ENCODE measurements at places on chromosomes 16 and 17.

DNA sequence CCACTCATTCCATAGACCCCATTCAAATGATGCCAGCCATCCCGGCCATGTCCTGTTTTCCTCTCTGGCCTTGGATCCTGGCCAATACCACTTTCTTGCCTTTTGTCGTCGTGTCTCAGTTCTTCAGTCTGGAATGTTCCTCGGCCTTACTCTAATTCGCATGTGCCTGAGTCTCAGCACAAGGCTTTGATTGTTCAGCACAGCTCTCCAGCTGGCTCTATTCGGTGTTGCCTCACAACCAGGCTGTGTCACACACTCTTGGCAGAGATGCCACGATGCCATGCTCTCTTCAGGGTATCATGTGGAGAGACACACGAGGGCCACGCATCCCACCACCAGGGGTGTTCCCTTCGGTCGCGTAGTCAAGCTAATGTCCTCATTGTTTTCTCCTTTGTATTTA is 1.8 kb upstream of the VPS4A start:
- DNase-seq, result no peak

GRCh38 chr17:48970224-48970623 is 1.8 kb upstream of the GIP start:
- DNase-seq, result peak; percentile 10

DNA sequence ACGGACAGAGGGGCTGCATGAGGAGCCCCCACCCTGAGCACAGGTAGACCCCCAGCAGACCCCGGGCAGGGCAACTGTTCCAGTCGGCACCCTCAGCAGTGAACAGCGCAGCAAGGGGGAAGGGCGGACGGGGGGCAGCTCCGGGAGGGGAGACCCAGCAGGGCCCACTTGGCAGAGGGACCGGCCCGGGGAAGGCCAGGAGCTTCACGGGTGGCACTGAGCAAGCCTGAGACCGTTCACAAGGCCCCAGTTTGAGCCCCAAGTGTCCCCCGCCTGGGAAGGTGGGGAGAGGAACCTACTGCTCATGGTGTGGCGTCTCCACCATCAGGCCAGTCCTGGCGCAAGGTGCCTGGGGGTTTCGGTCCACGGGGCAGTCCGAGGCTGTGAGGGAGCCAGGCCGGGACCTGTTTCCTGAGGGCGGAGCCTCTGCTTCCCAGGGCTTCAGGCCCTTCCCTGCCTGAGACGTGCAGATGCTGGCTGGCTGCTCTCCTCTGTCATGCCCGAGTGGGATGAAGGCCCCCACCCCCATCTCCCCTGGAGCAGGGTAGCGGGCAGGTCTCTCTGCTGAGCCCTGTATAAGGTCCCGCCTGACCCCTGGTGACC is 54.4 kb upstream of the GNG13 start:
- DNase-seq, result no peak

DNA sequence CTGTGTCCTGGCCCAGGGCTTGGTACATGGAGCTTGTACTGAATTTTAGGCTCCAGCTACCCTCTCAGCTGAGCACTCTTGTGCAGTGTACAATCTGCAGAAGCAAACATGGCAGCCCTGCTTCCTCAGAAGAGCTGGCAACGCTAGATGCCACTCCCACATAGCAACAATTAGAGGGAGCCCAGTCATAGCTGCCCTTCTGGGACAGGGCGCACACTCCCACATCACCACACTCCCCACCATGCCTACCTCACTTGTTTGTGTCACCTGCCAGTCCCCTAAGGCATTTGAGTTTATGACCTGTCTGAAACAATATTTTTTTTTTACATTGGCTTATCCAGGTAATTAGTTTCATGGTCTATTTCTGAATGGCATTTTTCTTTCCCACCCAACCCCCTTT is 72.3 kb downstream of the C17orf67 start:
- no peak for DNase-seq

- DNase-seq, result no peak
These were observed 1151.9 kb upstream of the GOT2 start for GRCh38 chr16:59886021-59886420.

DNA sequence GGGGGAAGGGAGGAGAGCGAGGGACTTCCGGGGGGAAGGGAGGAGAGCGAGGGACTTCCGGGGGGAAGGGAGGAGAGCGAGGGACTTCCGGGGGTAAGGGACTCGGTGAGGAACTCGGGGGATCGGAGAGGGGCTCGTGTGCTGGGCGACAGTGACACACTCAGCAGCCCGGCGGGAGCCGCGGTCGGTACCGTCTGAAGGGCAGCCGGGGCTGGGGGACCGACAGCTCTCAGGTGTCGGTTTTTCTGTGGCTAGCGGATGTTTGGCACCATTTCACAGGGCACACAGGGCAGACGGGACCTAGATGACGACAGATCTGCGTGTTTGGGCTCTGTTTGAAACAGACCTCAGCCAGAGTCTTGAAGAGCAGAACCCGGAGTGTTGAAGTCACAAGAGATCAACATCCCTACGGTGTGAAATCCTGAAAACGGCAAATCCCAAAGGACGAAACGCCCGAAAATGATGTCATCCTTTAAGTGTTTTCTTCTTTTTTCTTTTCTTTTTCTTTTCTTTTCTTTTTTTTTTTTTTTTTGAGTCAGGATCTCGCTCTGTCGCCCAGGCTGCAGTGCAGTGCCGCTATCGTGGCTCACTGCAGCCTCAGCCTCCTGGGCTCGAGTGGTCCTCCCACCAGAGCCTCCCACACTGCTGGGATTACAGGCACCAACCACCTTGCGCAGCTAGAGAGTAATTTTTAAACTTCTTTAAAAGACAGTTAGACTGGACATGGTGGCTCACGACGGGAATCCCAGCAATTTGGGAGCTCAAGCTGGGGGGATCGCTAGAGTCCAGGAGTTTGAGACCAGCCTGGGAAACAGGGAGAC is 23.9 kb downstream of the ZNF778 start:
- peak; percentile 86 for DNase-seq

DNA sequence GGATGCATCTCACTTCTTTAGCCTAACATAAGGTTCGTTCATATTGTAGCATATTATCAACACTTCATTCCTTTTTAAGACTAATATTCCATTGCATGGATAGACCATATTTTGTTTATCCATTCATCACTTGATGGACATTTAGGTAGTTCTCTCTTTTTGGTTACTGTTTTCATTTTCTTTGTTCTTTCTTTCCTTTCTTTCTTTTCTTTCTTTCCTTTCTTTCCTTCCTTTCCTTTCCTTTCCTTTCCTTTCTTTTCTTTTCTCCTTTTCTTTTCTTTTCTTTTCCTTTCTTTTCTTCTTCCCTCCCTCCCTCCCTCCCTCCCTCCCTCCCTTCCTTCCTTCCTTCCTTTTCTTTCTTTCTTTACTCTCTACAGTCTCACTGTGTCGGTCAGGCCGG is 24.2 kb downstream of the PLCG2 start:
- no peak for DNase-seq

GRCh38 chr16:27841061-27841801 is 222.3 kb downstream of the GSG1L start:
- no peak for DNase-seq

DNA sequence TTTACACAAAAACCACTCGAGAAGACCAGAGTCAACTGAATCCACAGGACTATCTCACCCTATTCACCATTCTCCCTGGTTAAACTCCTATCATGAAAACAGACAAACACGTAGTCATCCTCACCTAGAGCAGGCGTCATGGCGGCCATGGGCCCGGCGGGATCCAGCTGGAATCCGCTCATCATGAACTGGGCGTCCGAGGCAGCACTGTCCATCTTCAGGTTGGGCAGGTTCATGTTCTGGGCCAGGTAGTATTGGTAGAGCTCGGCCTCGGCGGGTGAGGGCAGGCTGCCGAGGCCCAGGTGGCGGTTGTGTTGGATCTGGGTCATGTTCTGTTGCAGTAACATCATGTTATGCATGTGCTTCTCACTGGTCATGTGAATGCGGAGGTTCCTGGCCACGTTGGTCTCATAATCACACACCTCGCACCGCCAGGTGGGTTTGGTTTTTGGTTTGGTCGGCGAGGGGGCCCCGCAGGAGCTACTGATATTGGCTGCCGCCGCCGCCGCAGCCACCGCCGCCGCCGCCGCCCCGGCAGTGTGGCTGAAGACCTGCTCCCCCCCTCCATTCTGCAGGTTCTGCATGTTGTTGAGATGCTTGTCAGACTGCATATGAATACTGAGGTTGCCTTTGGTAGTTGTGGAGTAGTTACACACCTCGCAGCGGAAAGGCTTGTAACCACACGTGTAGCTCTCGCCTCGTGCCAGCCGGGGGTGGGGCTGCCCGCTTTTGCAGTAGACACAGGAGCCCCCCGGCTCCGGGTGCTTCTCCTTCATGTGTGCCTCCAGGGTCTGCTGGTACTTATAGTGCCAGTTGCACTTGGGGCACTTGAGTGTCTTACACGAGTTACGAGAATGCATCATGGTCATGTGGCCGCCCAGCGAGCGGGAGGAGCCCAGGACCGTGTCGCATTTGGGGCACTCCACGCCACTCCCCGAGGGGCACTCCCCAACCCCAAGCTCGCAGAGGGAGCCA is 90.3 kb downstream of the ZFHX3 start:
- DNase-seq, result no peak

- no peak for DNase-seq
These were observed 192.3 kb upstream of the SALL1 start for GRCh38 chr16:51343411-51343810.

DNA sequence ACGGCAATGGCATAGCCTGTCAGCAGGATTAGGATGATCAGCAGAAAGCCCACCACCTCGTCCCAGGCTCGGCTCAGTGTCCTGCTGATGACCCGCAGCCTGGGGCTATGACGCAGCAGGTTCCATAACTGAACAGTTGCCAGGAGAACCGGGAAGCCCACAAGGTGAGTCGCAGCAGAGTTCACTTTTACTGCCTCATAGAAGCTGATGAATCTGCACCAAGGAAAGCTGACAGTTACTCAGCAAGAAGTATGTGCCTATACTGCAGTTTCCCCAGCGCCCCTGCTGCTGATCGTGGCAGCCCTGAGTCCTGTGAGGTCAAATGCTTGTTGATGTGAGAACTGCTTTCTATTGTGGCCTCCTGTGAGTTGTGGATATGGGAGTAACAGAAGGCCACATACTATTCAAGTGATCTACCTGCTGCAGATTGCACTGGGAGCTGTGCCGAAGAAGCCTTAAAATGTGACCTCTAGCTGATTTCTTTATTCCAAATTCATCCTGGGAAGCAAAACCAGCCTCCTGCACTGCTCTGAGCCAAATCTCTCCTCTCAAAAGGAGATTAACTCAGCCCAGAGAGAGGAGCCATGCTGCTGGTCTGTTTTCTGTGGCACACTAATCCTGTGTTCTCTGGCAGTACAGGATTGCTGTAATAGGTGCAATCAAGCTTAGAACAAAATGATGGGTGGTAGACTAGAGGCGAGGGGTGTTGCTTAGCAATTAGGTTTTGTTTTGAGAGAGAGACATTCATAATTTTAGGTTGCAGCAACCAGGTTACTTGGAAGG is 38.8 kb downstream of the IST1 start:
- no peak for DNase-seq

DNA sequence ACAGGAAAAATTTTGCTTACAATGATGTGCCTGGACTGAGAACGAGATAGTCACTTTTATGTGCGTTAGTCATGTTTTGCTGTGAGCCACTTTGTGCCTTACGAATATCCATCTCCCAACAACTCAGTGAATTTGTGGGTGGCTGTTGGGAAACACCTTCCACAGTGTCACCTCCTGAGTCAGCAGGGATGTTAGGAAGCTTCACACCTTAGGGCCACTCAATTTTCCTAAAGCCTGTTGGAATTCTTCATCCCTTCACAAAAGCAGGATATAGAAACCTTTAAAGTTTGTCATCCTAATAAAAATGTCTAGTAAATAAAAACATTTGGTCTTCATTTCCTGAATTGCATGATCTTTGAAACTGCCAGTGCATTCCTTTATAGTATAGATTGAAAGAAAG is 4.3 kb upstream of the KRTAP3-1 start:
- DNase-seq, result no peak

DNA sequence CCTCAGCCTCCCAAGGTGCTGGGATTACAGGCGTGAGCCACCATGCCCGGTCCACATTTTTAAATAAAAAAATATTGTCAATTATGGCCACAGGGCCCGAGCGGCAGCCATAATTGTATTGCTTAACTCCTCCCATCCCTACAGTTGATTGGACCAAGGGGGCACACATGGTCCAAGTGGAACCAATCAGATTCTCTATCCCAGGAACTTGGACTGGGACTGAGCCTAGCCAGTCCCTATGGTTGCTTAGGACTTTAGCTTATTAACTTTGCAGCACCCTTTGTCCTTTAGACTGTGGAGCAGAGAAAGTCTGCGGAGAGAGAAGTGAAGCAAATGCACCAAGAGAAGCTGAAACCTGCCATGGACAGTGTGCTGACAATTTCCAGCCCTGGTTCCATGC is 5.5 kb upstream of the RDM1 start:
- no peak for DNase-seq

- no peak for DNase-seq
These were observed 821.1 kb upstream of the EEF2KMT start for GRCh38 chr16:5918567-5919130.

- DNase-seq, result no peak
These were observed 963.6 kb upstream of the GOT2 start for GRCh38 chr16:59697761-59698160.

GRCh38 chr16:50305441-50306061 is 39.2 kb downstream of the ADCY7 start:
- no peak for DNase-seq

DNA sequence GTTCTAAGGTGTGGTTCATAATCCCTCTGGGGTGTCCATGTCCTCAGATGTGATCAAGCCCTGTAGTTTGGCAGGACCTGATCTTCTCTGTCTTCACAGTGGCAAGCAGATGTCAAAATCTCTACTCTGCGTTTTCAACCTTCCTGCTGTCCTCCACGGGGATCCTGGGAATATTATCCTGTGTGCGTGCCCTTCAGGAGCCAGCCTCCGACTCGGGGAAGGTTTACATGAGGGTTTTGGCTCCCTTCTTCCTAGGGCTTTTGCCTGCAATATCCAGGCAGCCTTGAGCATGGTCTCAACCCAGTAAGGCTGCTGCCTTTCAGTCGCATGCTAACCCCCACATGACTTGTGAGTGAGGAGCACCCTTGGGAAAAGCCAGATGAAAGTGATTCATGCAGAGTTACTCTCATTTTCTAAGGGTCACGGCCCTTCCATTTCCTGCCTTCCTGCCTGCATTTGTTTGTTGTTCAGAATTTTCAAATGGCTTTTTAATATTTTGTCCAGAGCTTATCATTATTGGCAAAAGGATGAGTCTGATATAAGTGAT is 202.2 kb upstream of the CHMP6 start:
- DNase-seq, result no peak

- no peak for DNase-seq
These were observed 60.4 kb upstream of the RPH3AL start for GRCh38 chr17:413016-413350.

DNA sequence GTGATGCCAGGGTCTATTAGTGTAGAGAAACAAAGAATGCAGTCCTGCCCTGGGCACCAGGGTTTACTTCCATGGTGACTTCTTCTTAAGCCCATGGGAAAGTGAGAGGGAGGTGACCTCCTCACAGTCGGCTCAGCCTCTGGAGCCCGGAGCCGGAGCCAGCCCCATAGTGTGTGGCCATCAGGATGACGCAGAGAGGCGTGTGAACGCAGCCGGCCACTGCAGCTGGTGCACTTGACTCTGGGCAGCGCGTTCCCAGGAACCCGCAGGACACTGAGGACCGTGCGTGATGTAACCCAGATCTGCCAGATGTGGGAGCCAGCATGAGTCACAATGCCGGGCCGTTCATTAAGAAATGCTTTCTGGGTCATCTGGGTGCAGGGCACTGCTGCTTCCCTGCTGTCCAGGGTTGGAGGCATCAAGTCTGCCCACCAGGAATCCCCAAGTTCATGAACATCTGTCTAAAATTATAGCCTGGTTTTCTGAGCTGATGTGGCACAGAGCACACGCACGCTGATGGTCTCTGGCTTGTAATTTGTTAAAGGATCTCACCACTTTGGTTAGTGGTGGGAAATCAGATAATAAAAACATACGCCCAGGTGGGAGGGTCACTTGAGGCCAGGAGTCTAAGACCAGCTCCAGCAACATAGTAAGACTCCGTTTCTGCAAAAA is 114.1 kb downstream of the PITPNC1 start:
- DNase-seq, result no peak

All from erythroblast (primary cell).